ENCODE measurements at places on chromosomes 11 and 22. TPM values are rescaled to one million over a fixed set of nuclear protein-coding genes. Genes with fewer than 3 reads are reported as not detected.
A peak's percentile ranks its signal among the peaks of the same experiment; 100 is the strongest.

DNA sequence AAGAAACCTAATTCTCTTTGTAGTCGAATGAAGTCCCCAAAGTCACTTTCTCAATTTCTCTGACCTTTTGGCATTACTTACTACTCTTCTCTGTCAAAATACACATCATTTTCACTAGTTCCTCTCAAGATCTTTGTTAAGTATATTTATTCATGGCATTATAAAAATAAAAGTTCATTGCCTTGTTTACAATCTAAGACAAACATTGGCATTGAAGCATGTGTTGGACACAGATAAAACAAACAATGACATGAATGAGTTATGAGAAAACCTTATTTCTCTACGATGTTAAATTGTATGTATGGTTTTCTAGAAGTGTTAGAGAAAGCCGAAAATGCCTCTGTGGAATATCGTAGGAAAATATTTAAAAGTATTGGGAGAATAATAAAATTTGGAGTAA, 8.6 kb upstream of the OR51G1 start:
- no peaks in the 10 kb centered on the region for H3K36me3 ChIP-seq
- H3K27me3 ChIP-seq = peaks cover 19% of the 10 kb centered on the region
- H3K4me1 ChIP-seq = no peaks in the 10 kb centered on the region
- no peak overlapping the region for H3K4me3 ChIP-seq
- no peak overlapping the region for H3K27ac ChIP-seq
- no peak for DNase-seq

The OR5P2 gene
- total RNA-seq = not detected

The MADD gene
- total RNA-seq = 56.2 TPM

The MMP27 gene
- total RNA-seq = not detected

The NEFH gene
- total RNA-seq = 3.9 TPM

The GAL gene
- total RNA-seq = 1.1 TPM

DNA sequence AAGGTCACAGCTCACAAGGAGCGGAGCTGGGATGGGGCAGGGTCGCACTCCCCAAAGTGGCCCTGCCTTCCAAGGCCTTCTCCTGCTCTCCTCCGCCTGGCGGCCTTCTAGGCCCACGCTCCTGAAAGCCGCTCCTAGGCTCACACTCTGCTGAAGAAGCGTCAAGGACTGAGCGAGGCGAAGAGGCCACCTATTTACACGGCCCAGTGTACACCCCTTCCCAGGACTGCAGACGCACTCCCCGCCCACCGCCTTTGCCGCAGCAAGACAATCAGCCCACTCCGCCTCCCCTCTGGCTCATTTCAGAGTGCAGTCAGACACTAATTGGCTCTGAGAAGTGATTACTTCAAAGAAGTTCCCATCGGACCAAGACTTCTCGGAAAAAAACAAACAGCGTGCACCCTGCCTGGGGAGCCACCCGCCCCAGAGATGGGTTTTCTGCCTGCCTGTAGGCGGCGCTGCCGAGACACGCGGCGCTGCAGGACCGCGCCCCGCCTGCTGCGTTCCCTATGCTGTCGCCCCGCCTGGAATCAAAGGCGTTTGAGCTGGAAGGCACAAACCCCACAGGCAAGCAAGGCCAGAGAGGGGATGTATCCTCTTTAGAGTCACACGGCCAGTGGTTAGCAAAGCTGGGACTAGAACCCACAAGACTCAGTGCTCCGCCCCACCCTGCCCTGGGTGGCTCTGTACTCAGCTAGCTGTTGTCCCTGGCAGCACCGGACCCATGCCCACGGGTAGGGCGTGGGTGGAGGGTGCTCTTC, 414.8 kb downstream of the BUD13 start:
- no peaks in the 10 kb centered on the region for H3K36me3 ChIP-seq
- H3K4me3 ChIP-seq = no peak overlapping the region
- DNase-seq = peak; percentile 40

- H3K27ac ChIP-seq = no peak overlapping the region
- peaks cover 13% of the 10 kb centered on the region for H3K36me3 ChIP-seq
- no peaks in the 10 kb centered on the region for H3K27me3 ChIP-seq
- no peak overlapping the region for H3K4me3 ChIP-seq
- H3K4me1 ChIP-seq = no peaks in the 10 kb centered on the region
These were observed 6.7 kb downstream of the GLYATL2 start for GRCh38 chr11:58837707-58838388.

The POTEH gene
- not detected for total RNA-seq

The TCP11L1 gene
- 25.0 TPM for total RNA-seq

- no peak overlapping the region for H3K4me3 ChIP-seq
- H3K27ac ChIP-seq = no peak overlapping the region
- no peaks in the 10 kb centered on the region for H3K36me3 ChIP-seq
- peak; percentile 56 for DNase-seq
- H3K4me1 ChIP-seq = peaks cover 22% of the 10 kb centered on the region
These were observed 101.0 kb downstream of the PDE2A start for GRCh38 chr11:72573072-72573854.

DNA sequence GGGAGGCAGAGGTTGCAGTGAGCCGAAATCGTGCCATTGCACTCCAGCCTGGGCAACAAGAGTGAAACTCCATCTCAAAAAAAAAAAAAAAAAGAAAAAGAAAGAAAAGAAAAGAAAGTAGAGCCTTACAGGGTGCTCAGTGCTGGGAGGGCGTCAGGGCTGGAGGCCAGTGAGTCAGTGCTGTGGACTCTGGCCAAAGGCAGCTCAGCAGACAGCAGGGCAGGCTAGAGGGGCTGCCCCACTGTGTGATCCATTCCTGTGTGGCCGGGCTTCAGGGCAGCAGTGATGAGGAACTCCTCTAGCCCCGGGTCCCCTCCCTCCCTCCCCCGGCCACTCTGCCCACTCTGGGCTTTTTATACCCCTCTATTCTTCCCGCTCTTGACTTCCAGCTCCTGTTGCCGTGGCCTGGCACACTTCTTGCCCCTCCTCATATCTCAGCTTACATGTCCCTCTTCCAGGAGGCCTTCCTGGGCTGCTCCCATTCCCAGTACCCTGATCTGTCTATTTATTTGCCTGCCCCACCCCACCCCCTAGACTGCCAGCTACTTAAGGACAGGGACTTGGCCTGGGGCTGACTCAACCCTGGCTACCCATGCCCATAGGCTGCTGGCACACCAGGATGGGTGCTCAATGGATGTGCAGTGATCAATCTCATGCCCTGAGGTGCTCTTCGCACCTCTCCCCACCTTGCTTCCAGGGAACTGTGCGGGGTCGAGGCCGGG, 10.1 kb downstream of the SYT12 start:
- H3K4me3 ChIP-seq = no peak overlapping the region
- H3K4me1 ChIP-seq = no peaks in the 10 kb centered on the region
- peaks cover 10% of the 10 kb centered on the region for H3K27me3 ChIP-seq
- no peak for DNase-seq

- H3K36me3 ChIP-seq = no peaks in the 10 kb centered on the region
- DNase-seq = no peak
- H3K27me3 ChIP-seq = no peaks in the 10 kb centered on the region
These were observed 1.8 kb downstream of the TBC1D22A start for GRCh38 chr22:46764140-46764680.

- no peak overlapping the region for H3K27ac ChIP-seq
- no peak overlapping the region for H3K4me3 ChIP-seq
- DNase-seq = no peak
- H3K27me3 ChIP-seq = no peaks in the 10 kb centered on the region
- peaks cover 16% of the 10 kb centered on the region for H3K36me3 ChIP-seq
These were observed 22.9 kb downstream of the MAML2 start for GRCh38 chr11:96319898-96320656.

The RAPSN gene
- total RNA-seq = 0.50 TPM

The OR52N4 gene
- not detected for total RNA-seq

The OSM gene
- total RNA-seq = not detected

Data from neural crest cell (in vitro differentiated cells).